NCI-H2081 (cell line): ENCODE measurements at places on chromosomes 11 and 22.

DNA sequence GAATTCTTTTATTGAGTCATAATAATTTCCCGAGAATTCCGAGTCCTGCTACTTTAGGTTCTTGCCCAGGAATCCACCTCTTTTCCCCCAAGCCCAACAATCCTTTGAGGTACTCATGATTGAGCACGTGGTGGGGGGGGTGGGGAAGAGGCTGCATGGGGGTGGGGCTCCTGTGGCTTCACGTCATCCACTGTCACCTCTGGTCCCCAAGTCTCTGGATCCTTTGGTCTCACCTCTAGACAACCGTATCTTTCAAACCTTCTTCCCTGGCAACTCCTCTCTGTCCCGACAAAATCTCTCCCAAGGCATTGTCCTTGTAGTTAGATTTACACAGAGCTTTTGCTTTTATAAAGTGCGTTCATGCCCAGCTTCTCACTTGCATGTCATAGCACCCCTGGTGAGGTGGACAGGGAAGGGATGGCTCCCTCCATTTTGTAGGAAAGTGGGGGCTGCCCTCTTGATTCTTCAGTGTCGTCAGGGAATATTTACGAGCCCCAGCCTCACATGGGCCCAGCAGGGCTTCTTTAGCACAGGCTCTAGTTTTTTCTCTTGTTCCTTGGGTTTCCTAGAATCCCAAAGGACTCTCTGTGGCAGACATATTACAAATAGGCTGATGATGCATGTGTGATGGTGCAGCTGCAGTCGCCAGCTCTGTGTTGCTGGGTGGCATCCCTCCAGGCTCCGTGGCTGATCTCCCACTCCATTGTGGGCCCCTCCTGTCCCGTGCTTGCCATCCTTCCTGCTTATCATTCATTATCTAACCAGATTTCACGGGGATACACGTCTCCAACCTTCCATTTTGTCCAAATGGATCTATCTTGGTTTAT, 8.4 kb downstream of the UCP3 start:
- DNase-seq = no peak

DNA sequence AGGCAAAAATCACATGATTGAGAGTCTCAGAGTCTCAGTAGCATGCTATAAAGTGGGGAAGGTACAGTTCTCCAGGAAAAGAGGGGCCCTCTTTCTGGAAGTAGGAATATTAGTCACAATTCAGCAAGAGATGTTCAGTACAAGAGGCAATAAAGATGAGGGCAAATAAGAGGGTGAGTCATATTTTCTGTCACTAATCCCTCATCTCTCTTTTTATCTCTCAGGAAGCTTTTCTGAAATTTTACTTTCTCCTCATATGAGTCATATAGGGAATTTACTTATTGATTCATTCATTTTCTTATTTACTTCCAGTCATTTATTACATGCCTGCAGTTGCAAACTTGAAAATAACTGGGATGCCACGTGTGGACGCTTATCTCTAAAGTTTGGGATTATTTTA, 3.4 kb upstream of the NXPE1 start:
- DNase-seq = no peak

DNA sequence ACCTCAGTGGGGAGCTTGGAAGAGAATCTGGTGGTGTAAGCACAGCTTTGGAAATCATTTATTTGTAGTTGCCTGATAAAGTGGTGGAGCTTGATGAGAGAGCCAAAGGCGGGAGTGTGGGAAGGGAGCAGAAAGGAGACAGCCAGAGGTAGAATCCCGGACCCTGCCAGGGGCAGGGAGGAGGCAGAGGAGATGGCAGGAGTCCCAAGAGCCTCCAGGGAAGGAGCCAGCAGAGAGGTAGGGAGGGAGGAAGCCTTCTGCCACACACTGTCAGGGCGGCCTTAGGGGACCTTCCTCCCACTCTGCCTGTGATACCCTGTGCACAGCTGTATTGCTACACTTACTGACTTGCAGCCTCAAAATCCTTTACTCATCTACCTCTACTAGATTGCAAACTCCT, 15.4 kb downstream of the SCUBE2 start:
- no peak for DNase-seq

DNA sequence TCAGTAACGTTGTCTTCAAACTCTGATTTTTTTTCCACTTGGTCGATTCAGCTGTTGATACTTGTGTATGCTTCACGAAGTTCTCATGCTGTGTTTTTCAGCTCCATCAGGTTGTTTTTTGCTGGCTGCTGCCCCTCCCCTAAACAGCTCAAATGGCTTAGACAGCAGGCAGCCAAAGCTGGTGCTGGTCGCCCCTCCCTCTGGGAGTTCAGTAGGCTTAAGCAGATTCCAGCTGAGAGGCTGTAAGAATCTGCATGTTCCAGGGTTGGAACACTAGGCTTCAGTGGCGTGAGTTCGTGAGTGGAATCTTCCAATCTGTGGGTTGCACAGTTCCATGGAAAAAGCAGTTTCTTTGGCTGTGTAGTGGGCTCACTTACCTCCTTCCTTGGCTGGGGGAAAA, 10.3 kb upstream of the FIBIN start:
- DNase-seq = no peak

GRCh38 chr22:23749841-23750301, 1.0 kb downstream of the ZNF70 start:
- DNase-seq = no peak

DNA sequence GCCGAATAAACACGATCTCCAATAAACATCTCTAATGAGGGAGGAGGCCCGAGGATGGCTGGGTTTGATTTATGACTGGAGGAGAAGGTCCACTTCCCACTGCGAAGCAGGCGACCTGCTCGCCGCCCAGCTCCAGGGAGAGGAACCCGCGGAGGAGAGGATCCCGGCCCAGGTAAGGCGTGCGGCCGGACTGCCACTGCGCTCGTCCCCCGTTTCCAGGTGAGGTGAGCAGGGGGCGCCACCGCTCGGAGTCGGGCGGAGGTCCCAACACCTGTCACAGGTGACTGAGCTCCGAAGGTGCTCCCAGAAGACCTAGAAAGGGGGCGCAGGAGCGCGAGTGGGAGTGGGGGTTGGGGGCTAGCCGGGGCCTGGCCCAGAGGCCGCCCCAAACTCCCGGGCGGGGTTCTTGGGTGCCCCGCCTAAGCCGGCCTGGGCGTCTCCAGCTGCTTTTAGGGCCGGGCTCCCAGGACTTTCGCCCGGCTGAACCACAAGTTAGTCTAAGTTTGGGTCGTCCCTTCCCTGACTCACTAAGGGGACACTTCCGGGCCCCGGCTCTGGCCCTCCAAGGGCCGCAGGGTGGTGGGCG, 5.4 kb upstream of the PAX6 start:
- DNase-seq = peak; percentile 20

DNA sequence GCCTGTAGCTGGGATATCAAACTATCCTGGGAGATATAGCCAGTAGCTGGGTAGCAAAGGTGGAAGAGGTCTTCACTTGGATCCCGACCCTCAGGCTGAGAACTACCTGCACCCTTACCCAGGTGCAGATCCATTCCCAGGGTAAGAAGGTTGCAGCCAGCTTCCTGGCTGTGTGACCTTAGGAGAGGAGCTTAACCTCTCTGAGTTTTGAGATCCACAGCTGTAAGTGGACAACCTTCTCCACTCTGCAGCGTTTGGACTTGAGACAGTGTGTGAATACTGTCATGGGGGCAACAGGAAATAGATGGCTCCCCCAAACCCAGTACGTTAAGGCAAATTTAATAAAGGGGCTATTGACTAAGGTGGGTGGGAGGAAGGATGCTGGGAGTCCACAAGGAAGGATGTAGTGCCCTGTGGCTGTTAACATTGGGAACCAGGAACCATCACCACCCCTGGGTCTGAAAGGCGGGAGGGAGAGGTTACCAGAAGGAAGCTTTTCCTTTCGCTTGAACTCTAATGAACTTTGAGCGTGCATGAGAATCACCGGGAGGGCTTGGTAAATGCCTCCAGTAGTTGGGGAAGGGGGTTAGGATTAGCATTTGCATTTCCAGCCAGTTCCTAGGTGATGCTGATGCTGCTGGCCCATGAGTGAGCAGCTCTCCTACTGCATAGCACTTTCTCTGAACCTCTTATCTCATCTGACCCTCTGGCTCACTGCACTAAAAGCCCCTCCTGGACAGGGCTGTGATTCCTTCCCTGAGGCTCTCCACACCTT, 24.4 kb downstream of the SGSM1 start:
- DNase-seq = no peak
